ENCODE measurements at places on chromosomes 1 and 21.

GRCh38 chr1:93111561-93111960, 32.5 kb downstream of the MTF2 start:
- DNase-seq: no peak

GRCh38 chr1:12155328-12155727, 11.5 kb upstream of the TNFRSF1B start:
- no peak for DNase-seq

GRCh38 chr1:239765163-239765562, 326.5 kb upstream of the FMN2 start:
- DNase-seq: no peak

DNA sequence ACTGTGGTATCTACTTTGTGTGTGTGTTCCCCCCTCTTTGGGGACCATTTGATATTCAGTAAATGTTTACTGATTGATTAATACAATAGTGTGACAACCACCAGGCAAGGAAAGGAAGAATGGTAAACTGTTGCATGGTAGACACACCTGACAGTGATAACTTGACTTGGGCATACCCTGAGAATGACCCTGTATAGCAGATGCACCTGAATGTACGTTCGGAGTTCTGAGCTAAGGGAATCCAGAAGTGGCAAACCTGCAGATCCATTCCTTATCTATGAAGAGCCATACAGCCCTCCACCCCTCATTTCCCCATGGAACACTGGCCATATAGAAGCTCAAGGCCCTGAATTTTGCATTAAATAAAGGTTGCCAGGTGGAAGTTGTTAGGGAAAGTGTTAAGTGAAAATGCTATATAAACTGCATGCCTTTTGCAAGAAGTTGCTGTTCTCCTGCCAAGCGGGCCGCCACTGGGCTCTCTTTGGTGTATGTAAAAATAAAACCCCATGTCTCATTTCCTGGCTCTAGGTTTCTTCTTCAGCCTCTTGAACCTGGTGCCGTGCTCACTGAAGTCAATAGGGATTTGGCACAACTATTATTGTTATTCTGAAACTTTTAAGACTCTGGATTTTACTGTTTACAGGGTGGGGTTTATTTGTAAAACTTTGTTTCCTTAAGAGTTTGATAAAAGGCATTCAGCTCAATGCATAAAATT, 32.6 kb upstream of the DENND1B start:
- no peak for DNase-seq

DNA sequence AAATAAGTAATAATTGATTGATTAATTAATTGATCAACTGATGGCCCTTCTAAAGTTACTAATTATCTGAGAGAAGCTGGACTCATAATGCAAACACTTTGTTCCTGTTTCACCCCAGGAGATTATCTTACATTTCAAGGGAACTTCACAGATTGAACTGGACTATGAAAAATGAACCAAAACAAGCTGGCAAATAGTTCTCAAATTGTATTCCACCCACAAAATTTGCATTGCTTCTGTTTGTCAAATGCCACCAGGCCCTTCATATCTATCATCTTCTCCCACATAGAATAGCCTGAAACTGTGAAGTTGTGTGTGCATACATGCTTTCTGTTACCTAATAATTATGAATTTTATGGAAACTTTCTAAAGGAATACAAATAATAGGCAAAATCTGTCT, 104.0 kb downstream of the ZNF281 start:
- no peak for DNase-seq

- DNase-seq: no peak
These were observed 114.4 kb downstream of the KCNT2 start for GRCh38 chr1:196493881-196494280.

DNA sequence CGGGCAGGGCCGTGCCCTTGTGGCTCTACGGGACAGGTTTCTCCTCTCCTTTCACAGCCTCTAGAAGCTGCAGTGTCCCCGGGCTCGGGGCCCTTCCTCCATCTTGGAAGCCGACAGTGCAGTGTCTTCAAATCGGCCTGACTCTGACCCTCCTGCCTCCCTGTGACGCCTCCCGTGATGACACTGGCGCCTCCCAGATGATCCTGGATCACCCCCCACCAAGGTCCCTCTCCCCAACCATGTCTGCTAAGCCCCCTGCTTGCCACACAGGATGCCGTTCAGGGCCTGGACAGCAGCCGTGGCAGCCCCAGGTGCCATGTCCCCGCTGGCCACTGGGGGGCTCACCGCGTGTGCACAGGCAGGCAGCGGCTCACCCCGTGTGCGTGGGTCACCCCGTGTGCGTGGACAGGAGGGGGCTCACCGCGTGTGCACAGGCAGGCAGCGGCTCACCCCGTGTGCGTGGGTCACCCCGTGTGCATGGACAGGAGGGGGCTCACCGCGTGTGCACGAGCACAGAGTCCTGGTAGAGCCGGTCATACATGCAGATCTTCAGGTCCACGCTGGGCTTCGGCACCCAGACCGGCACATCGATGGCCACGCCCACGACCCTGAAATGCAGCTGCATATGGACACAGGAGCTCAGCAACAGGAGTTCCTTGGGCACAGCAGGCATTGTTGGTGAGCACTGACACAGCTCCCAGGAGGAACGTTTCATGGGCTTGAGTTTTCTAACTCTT, 24.9 kb upstream of the TMEM52 start:
- no peak for DNase-seq

DNA sequence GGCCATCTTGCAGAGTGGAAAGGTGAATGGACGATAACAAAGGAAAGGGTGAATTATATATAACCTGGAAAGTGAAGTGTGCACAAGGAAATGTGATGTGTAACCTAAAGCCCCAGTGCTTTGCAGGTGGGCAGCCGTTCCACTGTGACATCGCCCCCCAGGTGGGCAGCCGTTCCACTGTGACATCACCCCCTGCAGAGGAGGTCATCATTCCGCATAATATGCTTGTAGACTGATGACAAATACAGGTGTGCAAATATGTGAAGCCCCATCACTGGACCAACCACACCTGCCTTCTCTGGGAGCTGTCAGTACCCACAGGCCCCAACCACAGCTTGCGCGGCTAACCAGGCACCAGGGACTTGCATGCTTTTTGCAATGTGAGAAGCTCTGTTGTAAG, 4.7 kb upstream of the ZNF496 start:
- no peak for DNase-seq

DNA sequence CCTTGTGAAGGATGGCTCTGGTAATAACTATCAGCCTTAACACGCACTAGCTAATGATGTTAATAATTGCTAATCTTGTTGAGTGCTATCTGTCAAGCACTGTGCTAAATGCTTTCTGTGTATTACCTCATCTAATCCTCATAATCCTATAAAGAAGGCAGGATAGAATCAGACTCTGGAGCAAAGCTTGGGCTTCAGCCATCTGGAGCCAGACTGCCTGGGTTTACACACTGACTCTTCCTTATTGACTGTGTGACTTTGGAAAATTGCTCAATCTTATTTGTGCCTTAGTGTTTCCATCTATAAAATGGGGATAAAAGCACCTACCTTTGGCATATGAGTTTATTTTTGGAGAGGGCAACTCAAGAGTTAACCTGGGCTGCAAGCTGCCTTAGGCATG, 216.1 kb downstream of the NUF2 start:
- no peak for DNase-seq

DNA sequence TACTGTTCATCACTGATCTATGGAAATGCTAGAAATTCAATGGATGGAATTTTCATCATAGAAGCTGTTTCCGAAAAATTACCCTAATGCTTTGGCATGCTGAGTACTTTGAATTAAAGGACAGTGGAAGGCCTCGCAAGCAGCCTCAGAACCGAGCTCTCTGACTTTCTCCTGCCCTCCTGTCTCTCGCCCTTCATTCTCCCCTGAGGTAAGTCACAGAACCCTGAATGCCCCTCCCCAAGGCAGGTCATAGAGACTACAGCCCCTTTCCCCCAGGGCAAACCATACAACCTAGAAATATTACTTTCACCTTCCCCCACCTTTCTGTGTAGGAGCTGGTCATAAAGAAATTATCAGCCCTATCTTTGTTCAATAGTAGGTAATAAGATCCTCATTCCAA, 74.8 kb downstream of the LRIG2 start:
- no peak for DNase-seq

DNA sequence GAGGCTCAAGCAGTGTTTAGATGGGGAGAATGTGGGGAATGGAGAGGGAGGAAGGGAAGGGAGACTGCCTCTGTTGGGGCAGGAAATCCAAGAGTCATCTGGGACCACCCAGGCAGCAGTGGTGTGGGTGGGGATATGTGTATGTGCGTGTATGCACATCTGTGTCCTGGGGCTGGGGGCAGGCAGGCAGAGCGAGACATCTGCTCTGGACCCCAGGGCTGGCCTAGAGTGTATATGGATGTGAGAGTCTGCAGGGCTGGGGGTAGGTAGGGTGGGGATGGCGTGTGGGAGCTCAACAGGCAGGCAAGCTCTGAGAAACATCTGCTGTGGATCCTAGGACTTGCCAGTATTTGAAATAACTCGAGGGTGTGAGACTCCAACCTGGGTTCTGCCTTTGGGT, 3.5 kb downstream of the PTCH2 start:
- no peak for DNase-seq

GRCh38 chr1:44777969-44778635, 2.8 kb downstream of the RPS8 start:
- no peak for DNase-seq

GRCh38 chr1:64004451-64005025, 198.9 kb upstream of the UBE2U start:
- no peak for DNase-seq

- no peak for DNase-seq
These were observed 394.8 kb downstream of the PTPRC start for GRCh38 chr1:199033661-199034060.

- no peak for DNase-seq
These were observed 29.5 kb downstream of the CAPN2 start for GRCh38 chr1:223741861-223742260.

DNA sequence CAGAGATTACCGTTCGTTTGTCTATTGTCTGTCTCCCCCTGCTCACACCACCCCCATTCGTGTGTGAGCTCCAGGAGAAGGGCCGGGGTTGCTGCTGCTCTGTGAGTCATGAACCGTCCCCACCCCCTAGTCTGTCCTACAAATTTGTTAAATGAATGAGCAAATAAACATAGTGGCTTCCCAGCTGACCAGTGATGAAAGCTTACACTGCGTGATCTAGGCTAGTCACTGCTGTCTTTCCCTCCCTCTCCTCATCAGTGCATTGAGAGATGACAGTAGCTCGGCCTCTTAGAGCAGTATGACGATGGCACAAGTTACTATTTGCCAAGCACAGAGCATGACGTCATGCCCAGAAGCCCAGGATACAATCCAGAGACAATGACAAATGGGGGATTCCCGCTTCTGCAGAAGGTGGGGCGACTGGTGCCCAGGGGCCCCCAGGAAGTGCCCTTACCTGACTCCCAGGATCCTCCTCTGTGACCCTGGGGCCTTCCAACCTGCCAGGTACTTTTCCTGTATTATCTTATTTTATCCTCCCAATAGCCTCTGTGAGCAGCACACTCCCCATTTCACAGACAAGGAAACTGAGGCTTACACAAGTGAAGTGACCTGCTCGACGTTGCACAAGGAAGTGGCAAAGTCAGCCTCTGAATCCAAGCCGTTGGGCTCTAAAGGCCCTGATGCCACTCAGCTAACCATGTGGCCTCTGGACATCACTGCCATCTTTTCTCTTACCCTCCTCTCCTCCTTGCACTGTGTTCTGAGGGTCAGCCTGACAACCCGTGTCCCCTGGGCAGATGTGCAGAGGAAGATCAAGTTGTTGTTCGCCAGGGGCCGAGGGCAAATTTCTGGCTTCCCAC, 8.6 kb upstream of the EPHA2 start:
- no peak for DNase-seq

GRCh38 chr1:238232084-238232710, 341.5 kb upstream of the ZP4 start:
- no peak for DNase-seq

DNA sequence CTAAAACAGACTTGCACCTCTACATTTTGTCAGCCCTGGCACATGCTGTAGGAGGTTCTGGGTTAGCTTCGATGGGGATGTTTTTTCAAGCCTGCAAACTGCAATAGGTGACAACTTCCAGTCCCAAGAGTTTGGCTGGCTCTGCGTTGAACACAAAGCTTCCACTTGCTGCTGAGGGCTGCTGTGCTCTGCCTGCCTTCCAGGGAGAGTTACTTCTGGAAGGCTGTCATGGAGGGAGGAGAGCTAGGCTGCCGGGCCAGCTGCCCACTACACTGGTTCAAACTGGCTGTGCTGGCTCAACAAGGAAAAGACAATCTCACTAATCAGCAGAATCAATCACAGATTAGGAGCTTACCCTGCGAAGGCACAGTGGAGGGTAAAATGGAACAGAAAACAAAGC, 46.7 kb upstream of the PPP2R5A start:
- no peak for DNase-seq

- DNase-seq: no peak
These were observed 4.3 kb upstream of the KIF14 start for GRCh38 chr1:200624679-200625335.

Data from NK-92 treated with Interleukin-12 subunit alpha and Interleukin-12 subunit beta, amount 100 ng/mL, for 24 hours (cell line).